ENCODE measurements at places on chromosomes 1 and 21. TPM values are rescaled to one million over a fixed set of nuclear protein-coding genes. Genes with fewer than 3 reads are reported as not detected.

Gene RBP7
- 19.2 TPM for total RNA-seq

Gene SAMD13
- total RNA-seq, result 7.7 TPM

Gene CYP4A11
- not detected for total RNA-seq

Gene RER1
- total RNA-seq, result 56.9 TPM

DNA sequence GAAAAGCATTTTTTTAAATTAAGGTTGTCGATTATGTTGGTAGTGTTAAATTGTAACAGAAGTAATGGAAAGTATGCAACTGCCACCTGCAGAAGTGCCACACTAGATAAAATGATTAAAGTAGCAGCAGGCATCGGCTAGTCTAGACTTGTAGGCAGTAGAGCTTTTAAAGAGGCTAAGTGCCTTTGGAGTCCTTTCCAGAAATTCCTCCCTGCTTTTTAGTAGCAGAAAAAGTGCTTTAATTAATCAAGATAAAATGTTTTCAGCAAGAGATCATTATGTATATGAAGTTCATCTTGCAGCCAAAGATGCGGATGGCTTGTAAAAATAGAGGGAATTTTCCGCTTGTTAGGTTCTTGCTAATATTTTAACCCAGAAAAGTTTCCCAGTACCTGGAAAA, 87.1 kb upstream of the LRRC8D start:
- DNase-seq, result no peak
- H3K36me3 ChIP-seq, result no peaks in the 10 kb centered on the region
- no peak overlapping the region for H3K27ac ChIP-seq
- H3K27me3 ChIP-seq, result no peaks in the 10 kb centered on the region
- H3K4me3 ChIP-seq, result no peak overlapping the region

- H3K27ac ChIP-seq, result no peak overlapping the region
- H3K36me3 ChIP-seq, result no peaks in the 10 kb centered on the region
- no peak for DNase-seq
- H3K27me3 ChIP-seq, result no peaks in the 10 kb centered on the region
These were observed 35.9 kb upstream of the NEK2 start for GRCh38 chr1:211711315-211711705.

DNA sequence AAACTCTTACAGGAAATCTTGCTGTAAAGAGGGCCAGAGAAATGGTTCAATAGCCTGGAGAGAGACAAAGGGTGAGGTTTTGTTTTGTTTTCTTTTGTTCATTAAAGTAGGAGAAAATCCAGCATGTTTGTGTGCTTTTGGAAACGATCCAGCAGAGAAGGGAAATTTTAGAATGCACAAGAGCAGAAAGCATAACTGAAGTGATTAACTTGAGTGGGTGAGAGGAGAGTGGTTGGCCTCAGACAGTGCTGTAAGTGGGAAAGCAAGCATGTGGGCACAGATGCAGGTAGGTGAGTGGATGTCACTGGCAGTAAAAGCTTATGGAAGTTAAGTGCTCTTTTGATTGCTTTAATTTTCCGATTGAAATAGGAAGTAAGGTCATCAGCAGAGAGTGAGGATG, 50.2 kb downstream of the EEIG2 start:
- no peak for DNase-seq
- no peak overlapping the region for H3K27ac ChIP-seq

DNA sequence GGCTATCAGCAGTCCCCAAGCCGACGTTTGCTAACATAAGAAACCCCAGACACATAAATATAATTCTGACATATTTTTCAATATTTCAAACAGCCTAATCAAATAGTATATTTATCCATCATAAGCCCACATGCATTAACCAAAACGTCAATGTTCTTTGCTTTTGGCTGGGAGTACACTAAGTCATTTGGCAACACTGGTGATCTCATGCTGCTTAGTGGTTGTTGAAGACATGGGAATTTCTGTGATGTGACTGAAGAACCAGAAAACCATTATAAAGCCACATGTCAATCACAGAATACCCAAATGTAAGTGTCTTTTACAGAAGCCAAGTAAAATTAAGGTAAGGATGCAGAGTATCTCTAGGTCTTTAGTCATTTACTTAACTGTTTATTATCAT, 57.6 kb downstream of the PLPPR5 start:
- DNase-seq, result no peak
- H3K4me1 ChIP-seq, result no peaks in the 10 kb centered on the region
- H3K36me3 ChIP-seq, result no peaks in the 10 kb centered on the region
- no peak overlapping the region for H3K27ac ChIP-seq
- no peaks in the 10 kb centered on the region for H3K27me3 ChIP-seq

DNA sequence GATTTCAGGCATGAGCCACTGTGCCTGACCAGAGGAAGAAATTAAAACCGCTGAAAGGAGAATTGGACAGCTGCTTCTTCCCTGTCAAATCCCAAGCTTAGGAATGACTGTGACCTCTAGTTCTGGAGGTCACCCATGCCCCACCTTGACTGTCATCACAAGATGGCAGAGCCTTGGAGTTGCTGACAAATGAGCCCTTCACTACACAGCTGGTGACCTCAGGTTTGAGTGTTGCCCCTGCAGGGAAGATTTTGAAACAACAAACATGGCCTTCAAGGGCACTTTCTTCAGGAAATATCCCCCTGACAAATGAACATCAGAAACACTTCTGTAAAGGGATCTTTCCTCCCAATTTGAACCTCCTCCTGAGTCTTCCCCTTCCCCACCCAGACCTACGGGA, 6.9 kb upstream of the SLC45A3 start:
- no peak for DNase-seq
- no peak overlapping the region for H3K4me3 ChIP-seq
- H3K27ac ChIP-seq, result no peak overlapping the region
- no peaks in the 10 kb centered on the region for H3K27me3 ChIP-seq
- no peaks in the 10 kb centered on the region for H3K4me1 ChIP-seq

GRCh38 chr21:40143822-40144525, 276.7 kb downstream of the PCP4 start:
- no peak for DNase-seq
- H3K27me3 ChIP-seq, result no peaks in the 10 kb centered on the region
- H3K36me3 ChIP-seq, result no peaks in the 10 kb centered on the region
- H3K27ac ChIP-seq, result no peak overlapping the region
- H3K4me3 ChIP-seq, result no peak overlapping the region

GRCh38 chr1:56920591-56921001, 45.2 kb downstream of the C8B start:
- no peaks in the 10 kb centered on the region for H3K36me3 ChIP-seq
- H3K4me1 ChIP-seq, result no peaks in the 10 kb centered on the region
- DNase-seq, result no peak
- no peaks in the 10 kb centered on the region for H3K27me3 ChIP-seq
- H3K4me3 ChIP-seq, result no peak overlapping the region

GRCh38 chr1:91889717-91890459, 3.9 kb upstream of the TGFBR3 start:
- no peak for DNase-seq
- H3K27ac ChIP-seq, result no peak overlapping the region
- H3K4me3 ChIP-seq, result no peak overlapping the region
- no peaks in the 10 kb centered on the region for H3K27me3 ChIP-seq
- peaks cover 3% of the 10 kb centered on the region for H3K4me1 ChIP-seq
- H3K36me3 ChIP-seq, result no peaks in the 10 kb centered on the region

DNA sequence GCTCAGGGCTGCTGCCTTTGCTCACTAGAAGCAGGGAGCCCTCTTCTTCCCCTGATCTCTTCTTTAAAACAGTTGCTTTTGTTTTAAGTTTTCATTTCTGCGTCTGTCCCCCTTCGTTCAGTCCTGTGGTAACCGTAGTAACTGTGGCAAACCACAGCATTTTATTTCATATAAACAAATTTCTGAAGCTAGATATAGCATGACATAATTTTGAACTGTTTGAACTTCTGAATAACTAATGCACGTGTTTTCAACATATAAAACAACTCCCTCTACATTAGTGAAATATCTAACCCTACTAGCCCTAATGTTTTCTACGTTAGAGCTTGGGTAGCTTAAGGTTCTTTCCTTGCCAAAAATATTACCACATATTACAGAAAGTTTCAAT, 104.6 kb downstream of the DISP1 start:
- no peaks in the 10 kb centered on the region for H3K27me3 ChIP-seq
- DNase-seq, result no peak
- peaks cover 10% of the 10 kb centered on the region for H3K4me1 ChIP-seq
- no peaks in the 10 kb centered on the region for H3K36me3 ChIP-seq
- no peak overlapping the region for H3K4me3 ChIP-seq

GRCh38 chr21:42414928-42415769, 11.4 kb downstream of the UBASH3A start:
- no peak for DNase-seq
- no peaks in the 10 kb centered on the region for H3K36me3 ChIP-seq
- H3K4me3 ChIP-seq, result no peak overlapping the region
- H3K27ac ChIP-seq, result no peak overlapping the region

DNA sequence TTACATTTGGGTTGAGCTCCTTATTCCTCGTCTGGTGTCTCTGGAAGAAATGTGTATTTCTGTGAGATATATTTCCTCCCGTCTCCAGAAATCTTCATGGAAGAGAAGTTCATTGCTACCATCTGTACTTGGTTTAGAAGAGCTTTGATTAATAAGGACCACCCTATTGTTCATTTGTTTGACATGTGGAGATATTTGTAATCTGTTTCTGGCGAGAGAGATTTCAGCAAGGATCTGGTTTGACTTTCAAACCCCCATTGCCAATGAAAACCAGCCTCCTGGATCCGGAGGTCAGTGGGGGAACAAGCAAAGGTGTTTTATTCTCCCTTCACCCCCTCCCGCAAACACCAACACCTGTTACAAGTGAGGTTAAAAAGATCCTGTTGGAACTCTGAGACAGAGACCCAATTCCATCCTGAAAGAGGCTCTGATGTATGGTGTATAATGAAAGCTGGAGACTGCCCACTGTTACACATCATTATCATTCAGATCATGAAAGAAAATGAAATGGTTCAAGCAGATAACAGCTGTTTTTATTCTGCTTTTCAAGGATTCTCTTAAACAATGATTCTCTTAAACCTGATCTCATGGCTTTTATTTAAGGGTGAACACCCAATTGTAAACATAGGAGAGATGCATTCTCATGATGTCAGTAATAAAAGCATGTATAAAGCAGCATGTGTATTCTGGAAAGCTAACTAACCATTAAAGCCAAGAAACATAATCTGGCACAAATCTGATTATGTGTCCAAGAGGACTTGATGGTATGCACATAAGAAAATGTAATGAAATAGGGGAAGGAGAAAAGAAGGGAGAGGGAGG, 393.5 kb upstream of the ADGRL2 start:
- H3K27me3 ChIP-seq, result no peaks in the 10 kb centered on the region
- H3K4me1 ChIP-seq, result peaks cover 5% of the 10 kb centered on the region
- H3K36me3 ChIP-seq, result no peaks in the 10 kb centered on the region
- no peak overlapping the region for H3K27ac ChIP-seq
- DNase-seq, result no peak

DNA sequence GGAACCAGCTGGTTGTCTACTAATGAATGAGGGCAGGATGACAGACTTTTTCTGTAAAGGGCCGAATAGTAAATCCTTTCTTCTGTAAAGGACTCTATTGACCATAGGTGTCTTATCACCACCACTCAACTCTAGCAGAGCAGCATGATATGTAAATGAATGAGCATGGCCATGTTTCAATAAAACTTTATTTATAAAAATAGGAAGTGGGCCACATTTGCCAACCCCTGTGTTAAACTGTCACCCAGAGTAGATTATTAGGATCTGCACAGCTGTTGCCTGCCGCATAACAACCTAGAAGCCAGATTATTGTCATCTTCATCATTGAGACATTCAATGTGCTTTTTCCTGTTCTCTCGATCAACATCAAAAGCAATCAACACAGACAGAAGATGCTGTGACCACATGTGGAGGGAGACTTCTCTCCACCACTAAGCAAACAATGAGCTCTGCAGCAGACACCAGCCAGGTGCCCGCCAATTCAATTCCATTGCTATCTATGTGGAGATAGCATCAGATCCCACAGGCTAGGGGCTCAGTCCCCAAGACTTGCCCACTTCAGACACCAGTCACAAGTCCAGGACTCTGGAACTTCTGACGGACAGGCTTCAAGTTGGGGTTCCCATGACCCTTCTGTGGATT, 6.8 kb upstream of the EFHD2 start:
- H3K36me3 ChIP-seq, result no peaks in the 10 kb centered on the region
- no peak overlapping the region for H3K27ac ChIP-seq
- H3K4me3 ChIP-seq, result no peak overlapping the region
- H3K27me3 ChIP-seq, result no peaks in the 10 kb centered on the region

DNA sequence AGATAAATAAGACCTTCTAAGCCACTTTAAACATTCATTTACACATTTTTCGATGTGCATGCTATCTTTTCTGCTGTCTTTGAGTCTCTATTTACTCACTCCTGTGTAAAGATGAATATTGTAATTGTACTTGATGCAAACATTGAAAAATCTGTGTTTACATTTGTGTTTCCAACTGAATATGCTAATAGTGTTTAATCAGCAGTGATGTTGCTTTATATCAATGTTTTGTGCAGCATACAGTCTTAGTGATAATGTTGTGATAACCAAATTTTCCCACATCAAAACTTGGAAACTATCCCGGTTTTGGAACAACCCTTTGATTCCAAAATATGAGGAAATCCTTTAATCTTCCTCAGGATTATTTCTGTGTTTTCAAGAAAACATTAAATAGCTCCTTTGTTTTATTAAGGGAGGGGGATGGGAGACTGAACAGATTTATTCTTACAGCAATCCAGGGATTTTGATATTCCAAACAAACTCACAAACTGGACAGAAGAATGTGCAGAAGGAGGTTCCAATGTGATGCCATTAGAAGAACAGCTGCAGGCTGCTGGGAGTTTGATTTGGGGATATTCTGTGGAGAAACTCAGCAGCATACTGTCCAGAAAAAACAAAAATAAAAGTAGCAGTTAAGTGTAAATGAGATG, 248.0 kb downstream of the S1PR1 start:
- H3K27ac ChIP-seq, result no peak overlapping the region
- H3K27me3 ChIP-seq, result no peaks in the 10 kb centered on the region
- DNase-seq, result no peak
- no peak overlapping the region for H3K4me3 ChIP-seq
- no peaks in the 10 kb centered on the region for H3K36me3 ChIP-seq
